ENCODE measurements at places on chromosomes 1 and 21. TPM values are rescaled to one million over a fixed set of nuclear protein-coding genes. Genes with fewer than 3 reads are reported as not detected.

The A3GALT2 gene
- polyA plus RNA-seq: not detected

The ESPN gene
- polyA plus RNA-seq: 0.48 TPM

The PPFIA4 gene
- polyA plus RNA-seq: not detected

The SGIP1 gene
- not detected for polyA plus RNA-seq

The CD34 gene
- not detected for polyA plus RNA-seq

The SPTA1 gene
- not detected for polyA plus RNA-seq

The CRP gene
- not detected for polyA plus RNA-seq

The PRAMEF12 gene
- not detected for polyA plus RNA-seq

DNA sequence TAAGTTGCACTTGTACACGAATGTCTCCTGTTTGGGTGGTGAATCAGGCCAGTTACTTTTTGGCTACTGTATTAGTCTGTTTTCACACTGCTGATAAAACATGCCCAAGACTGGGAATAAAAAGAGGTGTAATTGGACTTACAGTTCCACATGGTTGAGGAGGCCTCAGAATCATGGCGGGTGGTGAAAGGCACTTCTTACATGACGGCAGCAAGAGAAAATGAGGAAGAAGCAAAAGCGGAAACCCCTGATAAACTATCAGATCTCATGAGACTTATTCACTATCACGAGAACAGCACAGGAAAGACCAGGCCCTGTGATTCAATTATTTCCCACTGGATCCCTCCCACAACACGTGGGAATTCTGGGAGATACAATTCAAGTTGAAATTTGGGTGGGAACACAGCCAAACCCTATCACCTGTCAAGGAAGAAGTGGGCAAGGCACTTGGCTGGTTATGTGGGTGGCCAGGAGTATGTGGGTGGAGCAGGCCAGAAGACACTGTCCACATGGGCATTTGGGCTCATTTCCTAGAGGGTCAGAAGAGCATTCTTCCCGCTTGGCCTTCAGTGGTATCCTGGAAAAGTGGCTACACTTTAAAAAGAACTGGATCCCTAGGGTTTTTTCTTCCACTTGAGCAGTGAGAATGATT, 228.8 kb downstream of the HHAT start:
- H3K27me3 ChIP-seq: no peaks in the 10 kb centered on the region
- H3K4me1 ChIP-seq: no peaks in the 10 kb centered on the region
- H3K4me3 ChIP-seq: no peak overlapping the region
- no peak overlapping the region for H3K27ac ChIP-seq
- DNase-seq: no peak
- no peaks in the 10 kb centered on the region for H3K36me3 ChIP-seq

- no peaks in the 10 kb centered on the region for H3K4me1 ChIP-seq
- H3K27ac ChIP-seq: no peak overlapping the region
- H3K27me3 ChIP-seq: no peaks in the 10 kb centered on the region
- no peak overlapping the region for H3K4me3 ChIP-seq
These were observed 24.5 kb downstream of the NECAP2 start for GRCh38 chr1:16464917-16465625.

- no peaks in the 10 kb centered on the region for H3K27me3 ChIP-seq
- no peaks in the 10 kb centered on the region for H3K4me1 ChIP-seq
- DNase-seq: no peak
These were observed 465.2 kb downstream of the USP25 start for GRCh38 chr21:16194788-16195537.

GRCh38 chr1:227897704-227898438, 49.9 kb downstream of the WNT9A start:
- no peaks in the 10 kb centered on the region for H3K4me1 ChIP-seq
- no peak overlapping the region for H3K27ac ChIP-seq
- H3K4me3 ChIP-seq: no peak overlapping the region
- H3K27me3 ChIP-seq: no peaks in the 10 kb centered on the region
- H3K36me3 ChIP-seq: no peaks in the 10 kb centered on the region
- no peak for DNase-seq

- H3K27ac ChIP-seq: no peak overlapping the region
- no peaks in the 10 kb centered on the region for H3K27me3 ChIP-seq
- no peaks in the 10 kb centered on the region for H3K36me3 ChIP-seq
- no peak overlapping the region for H3K4me3 ChIP-seq
- no peaks in the 10 kb centered on the region for H3K4me1 ChIP-seq
- DNase-seq: no peak
These were observed 504.7 kb downstream of the NUF2 start for GRCh38 chr1:163826500-163826899.

- H3K4me3 ChIP-seq: no peak overlapping the region
- DNase-seq: no peak
- no peak overlapping the region for H3K27ac ChIP-seq
- no peaks in the 10 kb centered on the region for H3K36me3 ChIP-seq
These were observed 222.1 kb downstream of the LMX1A start for GRCh38 chr1:165134431-165134830.

DNA sequence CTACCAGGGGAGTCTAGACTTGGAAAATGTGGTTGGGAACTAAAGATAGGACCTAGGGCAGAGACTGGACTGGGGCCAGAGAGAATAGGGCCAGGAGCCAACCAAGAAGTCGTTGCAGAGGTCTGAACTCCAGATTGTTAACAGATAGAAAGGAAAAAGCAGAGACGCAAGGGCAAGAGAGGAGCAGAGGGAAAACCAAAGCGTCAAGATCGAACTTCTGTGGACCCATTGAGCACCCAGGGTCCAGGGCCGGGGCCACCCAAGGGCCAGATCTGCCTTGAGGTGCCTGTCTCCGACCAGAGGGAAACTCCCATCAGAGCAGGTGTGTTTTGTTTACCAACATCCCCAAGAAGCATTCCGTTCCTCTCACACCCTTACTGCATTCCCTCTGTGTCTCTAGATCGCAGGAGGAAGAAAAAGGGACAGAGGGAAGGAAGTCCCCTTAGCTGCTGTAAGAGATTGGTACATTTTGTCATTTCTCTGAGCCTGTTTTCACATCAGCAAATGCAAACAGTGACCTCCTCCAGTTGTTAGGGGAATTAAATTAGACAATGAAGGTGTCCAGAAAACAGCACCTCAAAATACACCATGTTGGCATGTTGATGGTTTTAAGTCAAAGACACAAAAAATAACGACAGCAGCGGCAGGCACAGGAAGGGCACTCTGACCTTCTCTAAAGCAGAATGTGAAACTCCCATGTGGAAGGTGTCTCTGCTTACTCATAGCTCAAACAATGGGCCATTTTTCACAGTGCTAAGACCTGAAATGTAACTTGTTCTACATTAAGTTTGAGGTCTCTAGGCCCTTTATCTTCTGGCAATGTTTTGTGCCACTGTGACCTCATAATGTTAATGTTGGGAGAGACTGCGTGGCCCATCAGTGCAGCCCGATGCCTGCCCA, 105.8 kb upstream of the RAB4A start:
- H3K36me3 ChIP-seq: no peaks in the 10 kb centered on the region
- no peaks in the 10 kb centered on the region for H3K27me3 ChIP-seq
- no peak overlapping the region for H3K4me3 ChIP-seq

DNA sequence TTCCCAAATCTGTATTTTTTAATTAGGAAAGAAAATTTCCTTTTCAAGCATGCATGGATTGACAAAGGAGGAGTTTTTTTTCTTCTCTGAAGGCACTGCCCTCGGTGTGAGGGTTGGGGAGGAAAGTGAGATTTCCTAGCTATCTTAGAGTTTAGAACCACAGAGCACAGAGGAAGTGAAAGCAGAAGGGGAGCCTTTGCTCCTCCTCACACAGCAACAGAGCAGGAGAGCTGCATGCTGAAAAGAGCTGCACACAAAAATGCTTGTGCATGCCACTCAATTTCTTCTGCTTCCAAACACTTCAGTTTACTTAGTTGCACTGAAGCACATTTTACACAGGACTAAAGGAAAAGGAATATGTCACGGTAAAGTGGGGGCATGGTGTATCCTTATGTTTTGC, 308.1 kb downstream of the GPATCH2 start:
- H3K4me1 ChIP-seq: no peaks in the 10 kb centered on the region
- H3K4me3 ChIP-seq: no peak overlapping the region
- DNase-seq: no peak
- H3K27ac ChIP-seq: no peak overlapping the region

- no peaks in the 10 kb centered on the region for H3K4me1 ChIP-seq
- no peaks in the 10 kb centered on the region for H3K27me3 ChIP-seq
- H3K27ac ChIP-seq: no peak overlapping the region
These were observed 693.1 kb downstream of the RWDD3 start for GRCh38 chr1:95927061-95927460.

DNA sequence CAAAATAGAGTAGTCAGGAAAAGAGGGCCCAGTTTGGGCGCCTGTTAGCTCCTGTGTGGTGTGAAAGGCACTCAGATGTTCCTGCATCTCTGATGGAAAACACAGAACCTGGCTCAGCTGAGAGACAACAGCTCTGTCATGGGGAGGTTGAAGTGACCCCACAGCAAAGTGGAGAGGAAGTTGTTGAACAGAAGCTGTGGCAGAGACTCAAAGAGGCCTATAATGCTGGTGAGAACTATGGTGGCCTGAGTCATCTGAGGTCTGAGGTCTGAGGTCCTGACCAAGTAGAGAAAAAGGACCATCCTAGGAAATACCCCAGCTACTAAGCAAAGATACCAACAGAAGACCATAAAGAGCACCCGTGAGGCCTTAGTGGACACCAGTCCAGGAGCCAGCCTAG, 45.6 kb upstream of the JAK1 start:
- H3K4me1 ChIP-seq: peaks cover 22% of the 10 kb centered on the region
- H3K27ac ChIP-seq: no peak overlapping the region
- H3K36me3 ChIP-seq: no peaks in the 10 kb centered on the region

- DNase-seq: peak; percentile 39
- H3K27me3 ChIP-seq: no peaks in the 10 kb centered on the region
- no peaks in the 10 kb centered on the region for H3K4me1 ChIP-seq
- no peaks in the 10 kb centered on the region for H3K36me3 ChIP-seq
- H3K4me3 ChIP-seq: no peak overlapping the region
These were observed 14.2 kb downstream of the COL6A2 start for GRCh38 chr21:46111857-46112724.

- no peak overlapping the region for H3K27ac ChIP-seq
- H3K27me3 ChIP-seq: no peaks in the 10 kb centered on the region
- DNase-seq: peak; percentile 50
- peaks cover 19% of the 10 kb centered on the region for H3K36me3 ChIP-seq
These were observed 5.8 kb downstream of the TTC13 start for GRCh38 chr1:230972855-230973271.

DNA sequence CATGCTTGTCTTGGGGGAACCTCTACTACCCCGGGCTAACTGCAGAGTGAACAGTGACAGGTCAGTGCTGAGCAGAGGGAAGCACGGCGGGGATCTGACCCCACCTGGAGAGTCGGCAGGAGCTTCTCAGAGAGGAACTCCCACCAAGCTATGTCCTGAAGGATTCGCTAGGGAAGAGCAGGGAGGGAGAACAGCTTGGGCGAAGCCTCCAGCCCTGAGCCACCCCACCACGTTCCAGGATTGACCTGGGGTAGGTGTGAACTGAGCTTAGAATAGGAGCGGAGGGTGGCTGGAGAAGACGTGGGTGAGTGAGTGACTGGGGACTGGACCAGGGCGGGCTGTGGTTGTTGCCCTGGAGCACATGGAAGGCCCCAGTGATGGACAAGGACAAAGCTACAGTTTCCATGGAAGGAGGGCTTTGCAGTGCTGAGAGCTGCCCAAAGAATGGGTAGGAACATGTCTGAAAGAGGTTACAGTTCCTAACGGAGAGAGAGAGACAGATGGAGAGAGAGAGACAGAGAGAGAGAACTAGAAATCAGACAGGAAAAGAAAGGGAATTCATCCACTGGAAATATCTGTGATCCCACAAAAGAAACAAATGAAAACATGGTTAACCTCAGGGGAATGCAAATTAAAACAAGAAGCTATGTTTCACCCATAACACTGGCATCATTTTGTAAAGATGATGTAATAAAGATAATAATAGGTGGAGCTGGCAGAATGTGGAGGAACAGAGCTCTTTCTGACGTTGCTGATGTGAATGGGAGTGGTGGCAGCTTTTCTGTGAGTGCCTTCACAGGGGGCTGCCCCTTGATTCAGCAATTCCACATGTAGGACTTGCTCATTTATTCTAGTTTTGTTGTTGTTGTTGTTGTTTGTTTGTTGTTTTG, 17.2 kb downstream of the BSND start:
- H3K36me3 ChIP-seq: no peaks in the 10 kb centered on the region
- H3K4me1 ChIP-seq: no peaks in the 10 kb centered on the region
- DNase-seq: no peak
- no peak overlapping the region for H3K27ac ChIP-seq
- H3K27me3 ChIP-seq: no peaks in the 10 kb centered on the region
- no peak overlapping the region for H3K4me3 ChIP-seq

GRCh38 chr1:158506369-158506987, 34.5 kb downstream of the OR10R2 start:
- no peak overlapping the region for H3K4me3 ChIP-seq
- no peaks in the 10 kb centered on the region for H3K36me3 ChIP-seq
- peak; percentile 4 for DNase-seq
- no peaks in the 10 kb centered on the region for H3K4me1 ChIP-seq
- H3K27ac ChIP-seq: no peak overlapping the region

- no peak overlapping the region for H3K4me3 ChIP-seq
- no peaks in the 10 kb centered on the region for H3K27me3 ChIP-seq
- no peaks in the 10 kb centered on the region for H3K36me3 ChIP-seq
These were observed 41.0 kb upstream of the IFFO2 start for GRCh38 chr1:18997508-18997907.

DNA sequence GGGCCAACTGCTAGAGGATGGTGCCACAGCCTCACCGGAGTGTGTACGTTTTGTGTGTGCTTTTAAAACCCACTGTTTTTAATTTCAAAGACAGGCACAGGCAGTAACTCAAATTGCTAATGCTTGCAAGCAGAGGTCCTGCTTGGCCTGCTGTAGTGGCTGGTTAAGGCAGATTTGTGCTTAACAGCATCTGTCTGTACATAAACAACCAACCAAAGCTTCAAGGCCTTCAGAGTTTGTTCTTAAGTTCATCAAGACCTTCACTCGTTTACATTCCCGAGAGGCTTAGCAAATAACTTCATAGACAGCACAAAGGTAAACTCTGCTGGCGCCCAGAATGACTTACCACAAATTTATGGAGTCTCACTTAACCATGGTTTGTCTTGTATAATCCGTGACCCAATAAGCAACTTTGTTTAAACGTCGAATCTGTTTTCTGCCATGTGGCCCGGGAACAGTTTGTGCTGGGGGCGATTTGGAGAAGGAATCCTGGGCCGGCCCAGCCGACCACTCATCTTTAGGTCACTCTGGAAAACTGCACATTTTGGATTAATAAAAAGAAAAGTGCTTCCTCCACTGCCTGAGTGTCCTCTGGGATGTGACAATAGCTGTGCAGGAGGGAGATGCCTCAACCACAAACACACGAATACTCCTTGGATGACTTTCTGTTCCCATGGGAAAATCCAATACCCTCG, 58.1 kb downstream of the CAPZB start:
- H3K27ac ChIP-seq: no peak overlapping the region
- no peak for DNase-seq
- H3K36me3 ChIP-seq: peaks cover 4% of the 10 kb centered on the region
- H3K4me3 ChIP-seq: no peak overlapping the region
- peaks cover 82% of the 10 kb centered on the region for H3K4me1 ChIP-seq

DNA sequence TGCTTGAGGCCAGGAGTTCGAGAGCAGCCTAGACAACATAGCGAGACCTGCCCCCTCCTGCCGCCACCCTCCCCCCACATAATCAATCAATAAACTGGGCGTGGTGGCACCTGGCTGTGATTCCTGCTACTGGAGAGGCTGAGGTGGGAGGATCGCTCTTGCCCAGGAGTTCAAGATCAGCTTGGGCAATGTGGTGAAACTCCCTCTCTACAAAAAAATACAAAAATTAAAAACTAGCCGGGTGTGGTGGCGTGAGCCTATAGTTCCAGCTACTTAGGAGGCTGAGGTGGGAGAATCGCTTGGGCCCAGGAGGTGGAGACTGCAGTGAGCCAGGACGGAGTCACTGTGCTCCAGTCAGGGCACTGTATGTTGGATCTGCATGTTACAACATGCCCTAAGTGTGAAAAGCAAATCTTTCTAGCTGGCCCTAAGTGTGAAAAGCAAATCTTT, 7.0 kb upstream of the MDM4 start:
- no peak overlapping the region for H3K4me3 ChIP-seq
- DNase-seq: no peak
- H3K27me3 ChIP-seq: no peaks in the 10 kb centered on the region
- peaks cover 40% of the 10 kb centered on the region for H3K4me1 ChIP-seq
